ENCODE measurements at places on chromosomes 12 and 14.

GRCh38 chr12:113844495-113845210 is 121.5 kb downstream of the RBM19 start:
- DNase-seq = no peak

GRCh38 chr14:21874946-21875345 is 201.3 kb upstream of the OR4E1 start:
- no peak for DNase-seq

- no peak for DNase-seq
Measured at GRCh38 chr14:23646648-23647549, 10.7 kb downstream of the DHRS2 start.

- DNase-seq = no peak
Measured at GRCh38 chr12:4137015-4137414, 136.5 kb upstream of the CCND2 start.

- no peak for DNase-seq
Measured at GRCh38 chr12:128571906-128572810, 251.6 kb downstream of the SLC15A4 start.

DNA sequence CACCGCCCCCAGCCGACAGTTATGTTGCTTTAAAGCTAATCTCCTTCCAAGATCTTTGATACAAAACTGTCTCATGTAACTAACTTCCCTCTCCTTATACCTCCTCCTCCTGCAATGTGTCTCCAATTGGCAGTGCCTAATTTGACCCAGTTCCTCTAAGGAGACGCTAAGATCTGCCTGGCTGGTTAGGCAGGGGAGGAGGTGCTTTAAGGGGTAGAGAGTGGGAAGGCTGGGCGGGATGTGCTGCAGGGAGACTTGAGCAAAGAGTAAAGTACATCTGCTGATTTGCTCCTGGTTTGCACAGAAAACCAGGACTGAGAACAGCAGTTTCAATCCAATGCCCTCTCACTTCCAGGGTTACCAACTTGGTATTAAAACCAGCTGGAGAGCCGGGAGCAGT is 7.4 kb upstream of the IKZF4 start:
- no peak for DNase-seq

DNA sequence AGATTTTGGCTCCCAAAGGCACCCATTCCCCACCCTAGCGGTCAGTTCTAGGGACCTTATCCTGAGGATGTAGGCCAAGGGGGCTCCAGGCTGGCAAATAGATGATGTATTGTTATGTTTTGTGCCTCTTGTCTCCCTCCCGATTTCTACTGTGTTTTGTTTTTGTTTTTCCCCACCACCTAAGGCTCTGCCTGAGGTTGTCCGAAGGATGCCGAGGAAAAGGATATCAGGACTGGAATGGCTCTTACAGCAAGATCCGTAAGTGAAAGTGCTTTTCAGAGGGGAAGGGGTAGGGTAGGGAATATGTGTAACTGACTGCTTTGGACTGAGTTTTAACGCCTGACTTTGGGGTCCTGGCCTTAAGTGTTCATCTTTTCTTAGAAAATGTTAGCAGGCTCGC is 6.6 kb downstream of the FOXG1 start:
- DNase-seq = no peak

DNA sequence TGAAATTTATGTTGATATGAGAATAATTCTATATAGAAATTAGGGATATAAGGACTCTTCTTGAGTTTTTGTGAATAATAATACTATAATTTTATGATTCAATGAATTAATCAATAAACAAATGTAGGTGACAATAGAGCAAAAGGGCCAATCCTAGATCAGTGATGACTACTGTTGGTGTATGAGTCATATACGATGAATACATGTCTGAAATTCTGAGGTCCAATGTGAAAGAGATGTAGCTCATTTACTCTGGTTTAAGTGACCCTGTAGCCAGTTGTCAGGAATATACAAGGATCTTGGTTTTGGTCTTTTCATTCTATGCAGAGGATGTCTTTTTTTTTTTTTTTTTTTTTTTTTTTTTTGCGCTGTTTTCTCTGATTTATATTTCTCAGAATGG is 72.1 kb upstream of the RTL1 start:
- DNase-seq = no peak

DNA sequence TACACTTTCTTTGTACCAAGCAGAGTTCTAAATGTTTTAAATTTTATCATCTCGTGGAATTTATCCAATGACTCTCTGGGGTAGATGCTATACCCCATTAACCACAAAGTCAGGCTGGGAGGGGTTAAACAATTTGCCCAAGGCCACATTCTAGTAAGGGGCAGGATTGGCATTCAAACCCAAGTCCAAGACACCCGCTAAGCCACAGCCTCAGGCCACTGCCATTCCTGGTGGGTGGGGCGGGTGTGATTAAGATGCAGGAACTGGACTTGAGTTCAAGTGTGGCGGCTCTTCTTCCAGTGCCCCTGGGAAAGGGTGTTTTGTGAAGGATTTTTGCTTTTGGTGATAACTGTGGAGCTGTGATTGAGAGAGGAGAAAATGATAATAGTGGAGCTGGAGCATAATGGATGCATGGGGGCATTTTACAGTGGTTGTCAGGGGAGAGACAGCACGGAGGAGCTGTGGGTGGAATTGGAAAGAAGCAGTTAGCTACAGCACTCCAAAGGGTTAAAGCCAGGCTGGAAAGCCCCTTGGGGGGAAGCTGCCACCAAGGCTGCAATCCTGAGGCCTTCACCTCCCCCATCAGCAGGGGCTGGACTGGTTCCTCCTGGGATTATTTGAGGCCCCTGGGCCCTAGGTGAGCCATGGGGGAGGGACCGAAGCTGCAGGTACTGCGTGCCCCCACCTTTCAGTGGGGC is 1.0 kb upstream of the VRTN start:
- DNase-seq = no peak

DNA sequence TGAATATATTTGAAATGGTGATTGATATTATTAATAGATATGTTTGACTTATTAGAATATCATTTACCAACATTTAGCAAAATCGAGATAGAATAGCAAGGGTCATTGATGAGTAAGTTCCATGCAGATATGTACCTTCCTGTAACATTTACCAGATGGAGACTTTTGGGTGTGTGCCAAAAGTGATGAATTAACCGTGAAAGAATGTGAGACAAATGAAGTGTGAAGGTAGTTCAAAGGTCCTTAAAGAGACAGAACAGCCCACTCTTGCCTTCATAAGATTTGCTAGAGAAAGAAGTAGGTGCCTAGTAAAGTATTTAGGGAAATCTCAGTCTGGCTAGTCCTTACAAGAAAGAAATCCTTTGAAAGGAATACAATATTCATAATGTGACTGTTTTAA is 45.5 kb downstream of the FGD4 start:
- DNase-seq = no peak

All from stimulated activated CD4-positive, alpha-beta T cell treated with anti-CD3 and anti-CD28 coated beads, Interleukin-1b, Interleukin-23, amount 100 ng/mL, for 1 hour (primary cell).